ENCODE measurements at places on chromosomes 4 and X.

- DNase-seq: no peak
Measured at GRCh38 chr4:82043081-82043808, 330.5 kb downstream of the HNRNPD start.

GRCh38 chr4:87360338-87360935 lies 30.6 kb downstream of the HSD17B11 start:
- DNase-seq: no peak

- no peak for DNase-seq
Measured at GRCh38 chrX:153463031-153463430, 7.3 kb downstream of the HAUS7 start.

- DNase-seq: no peak
Measured at GRCh38 chr4:7167706-7168105, 24.6 kb upstream of the SORCS2 start.

DNA sequence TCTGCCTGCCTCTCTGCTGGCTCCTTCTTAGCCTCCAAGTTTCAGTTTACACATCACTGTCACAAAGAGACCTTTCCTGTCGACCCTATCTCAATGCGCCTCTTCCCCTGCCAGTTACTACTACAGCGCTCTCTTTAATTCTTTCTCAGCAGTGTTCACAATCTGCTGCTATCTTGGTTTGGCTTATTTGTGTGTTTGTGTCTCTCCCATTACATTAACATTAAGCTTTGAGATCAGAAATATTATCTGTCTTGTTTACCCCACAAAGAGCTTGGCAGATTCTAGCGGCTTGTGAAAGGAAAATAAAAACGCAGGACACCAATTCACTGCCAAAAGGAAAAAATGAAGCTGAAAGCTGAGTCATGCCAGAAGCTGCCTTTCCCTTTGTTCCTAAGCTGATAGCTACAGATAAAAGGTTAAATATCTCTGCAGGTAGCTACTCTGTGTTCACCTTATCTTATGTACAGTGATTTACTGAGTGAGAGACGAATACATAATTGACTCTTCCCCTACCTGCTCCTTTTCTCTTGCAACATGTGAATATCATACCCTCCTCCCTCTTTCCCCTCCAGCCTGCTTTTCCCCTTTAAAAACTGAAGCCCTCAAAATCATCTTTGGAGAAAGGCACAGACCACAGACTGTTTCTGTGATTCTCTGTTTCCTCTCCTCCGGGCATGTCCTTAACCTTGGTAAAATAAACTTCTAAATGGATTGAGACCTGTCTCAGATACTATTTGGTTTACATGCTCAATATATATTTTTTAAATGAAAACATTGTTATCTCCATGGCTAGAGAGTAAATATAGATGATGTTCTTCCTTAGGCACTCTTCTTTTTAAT lies 19.3 kb upstream of the SLC9A7 start:
- DNase-seq: no peak

- no peak for DNase-seq
Measured at GRCh38 chrX:102832661-102833060, 104.4 kb upstream of the RAB40AL start.
